ENCODE measurements at places on chromosomes 13 and 19. TPM values are rescaled to one million over a fixed set of nuclear protein-coding genes. Genes with fewer than 3 reads are reported as not detected.

PLPPR3 gene
- not detected for polyA plus RNA-seq

RFPL4AL1 gene
- not detected for polyA plus RNA-seq

SULT2A1 gene
- not detected for polyA plus RNA-seq

TMEM145 gene
- 2.2 TPM for polyA plus RNA-seq

C5AR1 gene
- polyA plus RNA-seq: 4.1 TPM

Measured in pancreas (tissue), 10 donors.